CD4-positive, alpha-beta T cell (primary cell): ENCODE measurements at places on chromosomes 2 and 18. TPM values are rescaled to one million over a fixed set of nuclear protein-coding genes. Genes with fewer than 3 reads are reported as not detected.

- no peak for DNase-seq
These were observed 370.2 kb upstream of the LYPD1 start for GRCh38 chr2:133040170-133040569.

GRCh38 chr18:36808681-36809080, 20.1 kb downstream of the TPGS2 start:
- no peak for DNase-seq

- no peak for DNase-seq
These were observed 229.2 kb downstream of the BCL2 start for GRCh38 chr18:63090334-63090733.

DNA sequence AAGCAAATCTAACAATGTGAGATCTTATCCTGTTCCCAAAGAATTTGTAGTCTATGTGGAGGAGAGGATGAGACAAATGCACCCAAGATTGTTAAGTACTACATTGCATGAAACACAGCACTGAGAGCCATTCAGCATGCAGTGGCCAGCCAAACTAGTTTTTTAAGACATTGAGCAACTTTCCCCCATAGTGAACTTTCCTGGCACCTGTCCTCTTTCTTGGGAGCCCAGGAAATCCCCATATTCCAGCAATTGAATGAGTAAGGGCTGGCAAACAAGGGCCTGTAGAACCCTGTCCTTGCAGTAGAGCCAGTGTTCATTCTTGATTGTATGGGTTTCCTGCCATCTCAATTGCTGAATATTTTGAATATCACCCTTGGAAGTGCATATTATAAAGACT, 58.8 kb upstream of the FIGN start:
- DNase-seq = no peak

DNA sequence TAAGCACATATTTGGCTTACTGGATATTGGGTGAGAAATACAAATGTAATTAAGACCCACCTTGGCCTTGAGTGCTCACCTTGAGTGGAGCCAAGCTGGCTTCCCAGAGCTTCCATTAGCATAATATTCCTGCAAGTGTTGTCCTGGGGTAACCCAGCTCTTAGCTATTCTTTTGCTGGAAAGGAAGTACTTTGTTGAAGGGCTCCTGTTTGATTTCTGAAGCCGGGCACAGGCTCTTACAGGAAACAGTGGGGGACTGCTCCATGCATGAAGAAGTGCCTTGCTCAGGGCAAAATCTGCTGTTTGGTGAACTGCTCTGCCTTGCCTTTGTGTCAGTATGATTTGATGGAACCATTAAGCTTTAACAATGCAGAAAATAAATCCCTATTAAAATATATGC, 325.4 kb downstream of the SMAD2 start:
- DNase-seq = no peak

GRCh38 chr2:119119999-119120756, 38.4 kb downstream of the C1QL2 start:
- no peak for DNase-seq

Gene ACTR3
- 118 TPM for total RNA-seq

Gene TMEM237
- total RNA-seq = 4.0 TPM

Gene MYCN
- total RNA-seq = 0.19 TPM

Gene SGPP2
- 1.7 TPM for total RNA-seq

Gene VWC2L
- total RNA-seq = not detected

Gene SKA1
- total RNA-seq = 0.20 TPM
